ENCODE measurements at places on chromosomes 5 and 9. TPM values are rescaled to one million over a fixed set of nuclear protein-coding genes. Genes with fewer than 3 reads are reported as not detected.

GRCh38 chr5:81717860-81718259, 33.0 kb downstream of the SSBP2 start:
- H3K36me3 ChIP-seq: peaks cover 4% of the 10 kb centered on the region
- peak overlapping the region; percentile 36 for H3K4me3 ChIP-seq
- DNase-seq: no peak
- peaks cover 63% of the 10 kb centered on the region for H3K4me1 ChIP-seq

MCC gene
- 0.81 TPM for total RNA-seq

SYK gene
- 0.07 TPM for total RNA-seq

GRCh38 chr9:131056781-131057506, 39.4 kb upstream of the AIF1L start:
- no peaks in the 10 kb centered on the region for H3K27me3 ChIP-seq
- no peak overlapping the region for H3K4me3 ChIP-seq
- H3K36me3 ChIP-seq: no peaks in the 10 kb centered on the region
- no peak for DNase-seq
- H3K4me1 ChIP-seq: no peaks in the 10 kb centered on the region

DNA sequence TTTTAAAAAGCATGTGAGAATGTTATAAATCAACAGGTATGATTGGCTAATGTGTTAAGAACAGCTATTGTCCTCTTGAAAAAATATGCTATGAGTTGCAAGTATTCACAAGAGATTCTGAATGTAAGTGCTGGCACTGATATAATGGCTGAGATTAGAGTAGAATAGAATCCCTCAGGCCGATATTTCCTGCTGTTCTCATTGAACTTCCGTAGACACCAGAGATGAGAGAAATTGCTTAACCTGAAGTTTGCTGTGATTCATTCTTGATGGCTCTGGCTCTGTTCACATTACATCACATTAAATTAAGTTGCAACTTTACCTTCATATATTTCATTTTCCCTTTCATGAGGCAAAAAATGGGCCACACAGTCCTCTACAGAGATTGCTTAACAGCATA, 114.5 kb downstream of the BAAT start:
- no peaks in the 10 kb centered on the region for H3K4me1 ChIP-seq
- no peak overlapping the region for H3K27ac ChIP-seq
- H3K36me3 ChIP-seq: no peaks in the 10 kb centered on the region
- no peak for DNase-seq
- H3K4me3 ChIP-seq: no peak overlapping the region
- H3K27me3 ChIP-seq: peaks cover 2% of the 10 kb centered on the region

KCNN2 gene
- not detected for total RNA-seq

CCNJL gene
- total RNA-seq: not detected

DNA sequence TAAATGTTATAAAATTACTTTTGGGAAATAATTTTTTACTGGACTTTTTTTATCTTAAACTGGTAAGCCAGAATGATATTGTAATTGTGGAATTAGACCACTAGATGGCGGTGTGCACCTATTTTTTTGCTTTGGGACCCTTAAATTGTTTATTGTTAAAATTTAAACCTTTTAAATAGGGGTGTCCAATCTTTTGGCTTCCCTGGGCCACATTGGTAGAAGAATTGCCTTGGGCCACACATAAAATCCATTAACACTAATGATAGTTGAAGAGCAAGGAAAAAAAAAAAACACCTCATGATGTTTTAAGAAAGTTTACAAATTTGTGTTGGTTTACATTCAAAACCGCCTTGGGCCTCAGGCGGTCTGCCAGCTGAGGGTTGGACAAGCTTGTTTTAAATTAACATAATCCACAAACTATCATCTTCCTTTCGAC, 28.4 kb upstream of the GADD45G start:
- H3K36me3 ChIP-seq: no peaks in the 10 kb centered on the region
- peak; percentile 35 for DNase-seq
- no peak overlapping the region for H3K27ac ChIP-seq
- H3K4me3 ChIP-seq: no peak overlapping the region
- H3K4me1 ChIP-seq: peaks cover 6% of the 10 kb centered on the region
- H3K27me3 ChIP-seq: peaks cover 20% of the 10 kb centered on the region

DNA sequence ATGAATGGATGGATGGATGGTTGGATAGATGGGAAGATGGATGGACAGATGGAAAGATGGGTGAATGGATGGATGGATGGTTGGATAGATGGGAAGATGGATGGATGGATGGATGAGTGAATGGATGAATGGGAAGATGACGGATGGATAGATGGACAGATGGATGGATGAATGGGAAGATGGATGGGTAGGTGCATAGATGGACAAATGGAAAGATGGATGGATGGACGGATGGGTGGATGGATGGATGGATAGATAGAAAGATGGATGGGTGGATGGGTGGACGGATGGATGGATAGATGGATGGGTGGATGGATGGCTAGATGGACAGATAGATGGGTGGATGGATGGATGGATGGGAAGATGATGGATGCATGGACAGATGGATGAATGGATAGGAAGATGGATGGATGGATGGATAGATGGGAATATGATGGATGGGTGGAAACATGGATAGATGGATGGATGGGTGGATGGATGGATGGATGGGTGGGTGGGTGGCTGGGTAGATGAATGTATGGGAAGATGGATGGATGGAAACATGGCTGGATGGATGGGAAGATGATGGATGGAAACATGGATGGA, 16.5 kb upstream of the EXOC3 start:
- no peaks in the 10 kb centered on the region for H3K4me1 ChIP-seq
- H3K27me3 ChIP-seq: no peaks in the 10 kb centered on the region
- no peak overlapping the region for H3K4me3 ChIP-seq
- H3K27ac ChIP-seq: no peak overlapping the region

ITK gene
- total RNA-seq: 340 TPM

GRCh38 chr5:61808091-61808490, 476.0 kb downstream of the ZSWIM6 start:
- peaks cover 6% of the 10 kb centered on the region for H3K27me3 ChIP-seq
- H3K4me1 ChIP-seq: no peaks in the 10 kb centered on the region
- no peak overlapping the region for H3K4me3 ChIP-seq

MLANA gene
- not detected for total RNA-seq

GRCh38 chr9:125959951-125960619, 212.9 kb downstream of the PBX3 start:
- no peak overlapping the region for H3K4me3 ChIP-seq
- H3K4me1 ChIP-seq: no peaks in the 10 kb centered on the region
- DNase-seq: no peak
- H3K27ac ChIP-seq: no peak overlapping the region
- H3K27me3 ChIP-seq: no peaks in the 10 kb centered on the region

DNA sequence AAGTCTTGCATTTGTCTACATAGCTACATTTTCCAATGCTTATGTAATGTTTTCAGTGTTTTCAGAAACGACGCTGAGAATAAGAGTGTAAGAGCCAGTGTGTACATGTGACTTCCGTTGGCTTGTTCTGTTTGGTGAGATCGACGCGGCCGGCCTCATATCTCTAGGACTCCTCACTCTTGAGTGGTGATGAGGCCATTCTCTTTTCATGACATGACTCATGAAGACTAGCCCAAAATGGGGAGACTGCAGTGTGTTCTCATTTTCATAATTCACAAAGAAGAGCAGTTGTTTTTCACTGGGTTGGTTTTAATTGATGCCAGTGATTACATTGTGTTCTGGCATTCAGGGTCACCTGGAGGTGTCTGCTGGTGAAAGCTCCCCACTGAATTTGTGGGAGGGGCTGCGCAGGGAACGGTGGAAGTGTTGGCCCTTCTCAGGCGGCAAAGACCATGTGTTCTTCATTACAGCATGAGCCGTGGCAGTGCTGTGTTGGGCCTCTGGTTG, 131.5 kb upstream of the OTULINL start:
- peaks cover 3% of the 10 kb centered on the region for H3K4me1 ChIP-seq
- no peak overlapping the region for H3K27ac ChIP-seq
- no peak for DNase-seq
- no peak overlapping the region for H3K4me3 ChIP-seq
- no peaks in the 10 kb centered on the region for H3K27me3 ChIP-seq

DNA sequence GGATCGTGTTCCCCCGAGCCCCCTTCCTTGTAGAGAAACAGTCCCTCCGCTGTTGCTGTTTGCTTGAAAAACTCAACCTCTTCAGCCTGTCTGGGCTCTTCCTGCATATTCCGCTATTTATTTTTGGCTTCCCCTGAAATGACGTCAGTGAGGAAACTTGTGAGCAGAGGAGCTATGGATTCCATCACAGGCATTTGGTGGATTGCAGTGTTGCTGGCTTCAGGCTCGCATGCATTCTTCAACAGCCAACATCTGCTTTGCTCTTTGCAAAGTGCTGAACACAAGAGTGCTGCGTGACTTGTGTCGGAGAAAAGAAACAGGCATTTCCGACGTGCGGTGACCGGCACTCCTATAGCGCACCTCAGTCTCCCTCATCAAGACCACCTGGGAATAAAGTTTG, 232.7 kb downstream of the RFK start:
- DNase-seq: no peak
- peaks cover 2% of the 10 kb centered on the region for H3K4me1 ChIP-seq
- no peaks in the 10 kb centered on the region for H3K27me3 ChIP-seq
- H3K27ac ChIP-seq: no peak overlapping the region

- no peak overlapping the region for H3K27ac ChIP-seq
- no peak overlapping the region for H3K4me3 ChIP-seq
- no peaks in the 10 kb centered on the region for H3K27me3 ChIP-seq
- peaks cover 46% of the 10 kb centered on the region for H3K4me1 ChIP-seq
- DNase-seq: peak; percentile 63
Observed at GRCh38 chr5:52771343-52772039, 16.2 kb upstream of the ITGA1 start.

- H3K36me3 ChIP-seq: no peaks in the 10 kb centered on the region
- no peak overlapping the region for H3K27ac ChIP-seq
Observed at GRCh38 chr9:131098391-131099101, 2.2 kb downstream of the AIF1L start.

- H3K27ac ChIP-seq: peak overlapping the region; percentile 92
- no peak overlapping the region for H3K4me3 ChIP-seq
- no peaks in the 10 kb centered on the region for H3K27me3 ChIP-seq
- H3K36me3 ChIP-seq: peaks cover 4% of the 10 kb centered on the region
- peak; percentile 26 for DNase-seq
- peaks cover 69% of the 10 kb centered on the region for H3K4me1 ChIP-seq
Observed at GRCh38 chr9:113578279-113578865, 114.8 kb downstream of the RGS3 start.

GRCh38 chr9:92738661-92739081, 26.0 kb downstream of the BICD2 start:
- H3K4me3 ChIP-seq: no peak overlapping the region
- no peaks in the 10 kb centered on the region for H3K36me3 ChIP-seq
- peaks cover 71% of the 10 kb centered on the region for H3K4me1 ChIP-seq
- DNase-seq: no peak
- no peaks in the 10 kb centered on the region for H3K27me3 ChIP-seq

DNA sequence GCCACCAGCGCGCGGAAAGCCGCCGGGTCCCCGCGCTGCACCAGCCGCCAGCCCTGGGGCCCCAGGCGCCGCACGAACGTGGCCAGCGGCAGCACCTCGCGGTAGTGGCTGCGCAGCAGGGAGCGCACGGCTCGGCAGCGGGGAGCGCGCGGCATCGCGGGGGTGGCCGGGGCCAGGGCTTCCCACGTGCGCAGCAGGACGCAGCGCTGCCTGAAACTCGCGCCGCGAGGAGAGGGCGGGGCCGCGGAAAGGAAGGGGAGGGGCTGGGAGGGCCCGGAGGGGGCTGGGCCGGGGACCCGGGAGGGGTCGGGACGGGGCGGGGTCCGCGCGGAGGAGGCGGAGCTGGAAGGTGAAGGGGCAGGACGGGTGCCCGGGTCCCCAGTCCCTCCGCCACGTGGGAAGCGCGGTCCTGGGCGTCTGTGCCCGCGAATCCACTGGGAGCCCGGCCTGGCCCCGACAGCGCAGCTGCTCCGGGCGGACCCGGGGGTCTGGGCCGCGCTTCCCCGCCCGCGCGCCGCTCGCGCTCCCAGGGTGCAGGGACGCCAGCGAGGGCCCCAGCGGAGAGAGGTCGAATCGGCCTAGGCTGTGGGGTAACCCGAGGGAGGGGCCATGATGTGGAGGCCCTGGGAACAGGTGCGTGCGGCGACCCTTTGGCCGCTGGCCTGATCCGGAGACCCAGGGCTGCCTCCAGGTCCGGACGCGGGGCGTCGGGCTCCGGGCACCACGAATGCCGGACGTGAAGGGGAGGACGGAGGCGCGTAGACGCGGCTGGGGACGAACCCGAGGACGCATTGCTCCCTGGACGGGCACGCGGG, at the start of gene TERT:
Gene TERT (minus strand): TSS at position 234 of the 815 bp plus-strand sequence. CDS start 79 bp downstream, at position 155.
- DNase-seq: peak; percentile 81
- H3K4me1 ChIP-seq: peaks cover 18% of the 10 kb centered on the region
- peak within 1 kb of the TSS; percentile 58 for H3K4me3 ChIP-seq
- H3K27me3 ChIP-seq: no peaks in the 10 kb centered on the region

DNA sequence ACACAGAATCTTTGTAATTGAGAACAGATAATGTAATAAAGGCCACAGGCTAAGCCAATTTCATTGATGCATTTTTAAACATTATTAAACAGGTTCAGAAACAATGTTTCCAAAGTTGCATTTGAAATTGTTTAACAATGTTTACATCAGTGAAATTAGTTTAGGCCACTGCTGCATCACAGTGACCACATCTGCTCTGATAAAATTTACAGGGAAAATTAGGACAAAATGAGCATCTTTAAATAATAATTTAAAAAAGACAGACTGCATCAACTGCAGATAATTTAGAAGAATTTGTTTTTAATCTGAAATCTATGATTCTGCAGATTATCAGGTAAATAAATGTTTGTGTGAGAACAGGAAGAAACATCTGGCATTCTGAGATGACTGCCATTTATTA, 420.4 kb downstream of the BNC2 start:
- no peaks in the 10 kb centered on the region for H3K27me3 ChIP-seq
- H3K36me3 ChIP-seq: no peaks in the 10 kb centered on the region
- no peak for DNase-seq

SHISAL2B gene
- not detected for total RNA-seq

GRCh38 chr9:126228781-126229444, 97.7 kb upstream of the MVB12B start:
- peak; percentile 81 for DNase-seq
- H3K27ac ChIP-seq: no peak overlapping the region
- no peak overlapping the region for H3K4me3 ChIP-seq
- H3K4me1 ChIP-seq: no peaks in the 10 kb centered on the region
- H3K27me3 ChIP-seq: peaks cover 30% of the 10 kb centered on the region

GPBP1 gene
- 91.5 TPM for total RNA-seq

FCN2 gene
- not detected for total RNA-seq

DNA sequence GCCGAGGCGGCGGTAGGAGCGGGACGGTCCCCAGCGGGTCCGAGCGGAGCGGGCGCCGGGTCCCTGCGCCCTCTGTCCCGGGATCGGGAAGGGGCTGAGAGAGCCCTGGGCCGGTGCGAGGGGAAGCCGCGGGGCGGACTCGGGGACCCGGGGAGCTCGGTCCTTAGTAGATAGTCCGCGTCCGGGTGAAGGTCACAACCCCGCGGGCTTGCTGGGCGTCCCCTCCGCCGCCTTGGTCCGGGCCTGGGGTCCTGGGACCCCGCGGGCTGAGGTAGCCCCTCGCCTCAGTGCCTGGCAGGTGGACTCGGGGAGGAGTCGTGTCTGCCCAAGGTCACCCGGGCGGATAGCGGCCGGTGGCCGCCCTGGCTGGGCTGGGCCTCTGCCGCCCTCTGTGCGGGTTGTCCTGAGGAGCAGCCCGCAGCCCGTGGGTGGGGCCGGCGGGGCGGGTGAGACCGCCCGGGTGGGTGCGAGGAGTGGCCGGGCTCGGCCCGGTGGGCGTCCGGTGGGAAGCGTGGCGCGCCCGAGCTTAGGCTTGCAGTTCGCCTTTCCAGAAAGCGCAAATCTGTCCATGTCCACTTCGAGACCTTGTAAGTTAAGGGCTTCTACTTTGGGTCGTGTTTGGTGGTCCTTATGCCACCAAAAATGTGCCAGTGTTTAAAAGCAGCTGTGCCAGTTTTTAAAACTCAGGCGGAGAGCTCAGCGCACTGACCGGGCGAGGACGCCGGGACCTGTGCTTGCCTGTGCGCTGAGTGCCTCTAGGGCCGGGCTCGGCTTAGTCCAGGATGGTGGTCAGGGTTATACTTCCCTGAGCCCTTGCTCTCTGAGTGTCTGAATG, 554 bp downstream of the SDHA start:
- peak overlapping the region; percentile 92 for H3K4me3 ChIP-seq
- peak overlapping the region; percentile 86 for H3K27ac ChIP-seq
- DNase-seq: peak; percentile 21
- H3K4me1 ChIP-seq: peaks cover 62% of the 10 kb centered on the region
- H3K36me3 ChIP-seq: peaks cover 22% of the 10 kb centered on the region

Measured in activated naive CD4-positive, alpha-beta T cell treated with anti-CD3 and anti-CD28 coated beads for 36 hours (primary cell).